ENCODE measurements at places on chromosomes 2 and 18.

- DNase-seq, result no peak
Measured at GRCh38 chr2:105254531-105255210, 13.1 kb downstream of the GPR45 start.

DNA sequence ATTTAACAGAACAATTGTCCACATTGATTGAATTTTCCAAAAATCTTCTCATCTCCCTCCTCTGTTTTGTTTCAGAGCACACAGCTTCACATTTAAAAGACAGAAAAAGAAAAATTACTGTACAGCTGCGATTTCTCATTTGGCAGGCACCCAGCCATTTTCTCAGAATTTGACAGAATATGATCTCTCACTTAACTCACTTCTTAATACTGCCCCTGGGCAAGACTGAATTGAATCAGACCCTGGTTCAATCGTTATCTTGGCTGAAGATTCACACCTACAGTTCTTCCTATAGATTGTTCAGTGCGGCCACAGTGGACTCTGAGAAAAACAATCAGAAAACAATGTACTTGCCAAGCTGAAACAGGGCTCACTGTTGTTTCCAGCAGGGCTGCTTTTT is 90.2 kb upstream of the LHCGR start:
- no peak for DNase-seq

GRCh38 chr2:141103216-141103615 is 1027.6 kb downstream of the LRP1B start:
- no peak for DNase-seq

DNA sequence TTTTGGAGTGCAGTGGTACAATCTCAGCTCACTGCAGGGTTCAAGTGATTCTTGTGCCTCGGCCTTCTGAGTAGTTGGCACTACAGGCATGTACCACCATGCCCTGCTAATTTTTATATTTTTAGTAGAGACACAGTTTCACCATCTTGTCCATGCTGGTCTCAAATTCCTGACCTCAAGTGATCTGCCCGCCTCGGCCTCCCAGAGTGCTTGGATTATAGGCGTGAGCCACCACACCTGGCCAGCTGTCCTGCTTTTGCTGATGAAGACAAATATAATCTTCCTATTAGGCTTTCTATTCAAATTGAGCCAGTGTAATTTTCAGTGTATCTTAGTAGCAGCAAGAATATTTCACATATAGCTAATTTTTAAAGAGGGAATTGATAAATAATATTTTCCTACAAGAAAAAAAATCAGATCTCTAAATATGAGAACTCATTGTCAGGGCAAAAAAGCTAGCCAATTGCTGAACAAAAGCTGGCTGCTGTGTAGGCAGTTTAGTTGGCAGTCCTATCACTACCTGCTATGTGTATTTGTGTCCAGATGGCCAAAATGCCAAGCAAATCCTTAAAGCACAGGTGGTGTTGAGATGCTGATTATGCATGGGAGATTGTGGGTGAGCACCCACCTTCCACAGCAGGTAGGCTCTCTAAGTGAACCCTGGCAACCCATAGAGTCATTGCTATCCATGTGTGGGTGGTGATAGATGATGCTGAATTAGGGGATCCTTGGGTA is 60.8 kb upstream of the STAM2 start:
- no peak for DNase-seq

DNA sequence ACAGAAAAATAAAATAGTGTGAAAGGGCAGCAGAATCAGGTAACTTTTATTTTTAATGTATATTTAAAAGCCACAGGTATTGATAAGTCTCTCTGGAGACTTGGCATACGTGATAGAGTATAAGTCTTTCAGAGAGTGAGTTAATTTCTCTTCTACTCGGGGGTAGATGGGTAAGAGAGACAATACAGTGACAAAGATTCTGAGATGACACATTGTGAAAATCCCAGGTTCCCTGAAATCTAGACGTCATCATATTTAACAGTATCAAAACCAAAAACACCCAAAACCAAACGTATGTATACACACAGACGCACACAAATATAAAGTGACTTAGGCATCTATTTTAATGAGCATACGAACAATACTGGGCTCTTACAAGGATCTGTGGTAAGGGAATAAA is 33.3 kb downstream of the NIF3L1 start:
- DNase-seq, result no peak

DNA sequence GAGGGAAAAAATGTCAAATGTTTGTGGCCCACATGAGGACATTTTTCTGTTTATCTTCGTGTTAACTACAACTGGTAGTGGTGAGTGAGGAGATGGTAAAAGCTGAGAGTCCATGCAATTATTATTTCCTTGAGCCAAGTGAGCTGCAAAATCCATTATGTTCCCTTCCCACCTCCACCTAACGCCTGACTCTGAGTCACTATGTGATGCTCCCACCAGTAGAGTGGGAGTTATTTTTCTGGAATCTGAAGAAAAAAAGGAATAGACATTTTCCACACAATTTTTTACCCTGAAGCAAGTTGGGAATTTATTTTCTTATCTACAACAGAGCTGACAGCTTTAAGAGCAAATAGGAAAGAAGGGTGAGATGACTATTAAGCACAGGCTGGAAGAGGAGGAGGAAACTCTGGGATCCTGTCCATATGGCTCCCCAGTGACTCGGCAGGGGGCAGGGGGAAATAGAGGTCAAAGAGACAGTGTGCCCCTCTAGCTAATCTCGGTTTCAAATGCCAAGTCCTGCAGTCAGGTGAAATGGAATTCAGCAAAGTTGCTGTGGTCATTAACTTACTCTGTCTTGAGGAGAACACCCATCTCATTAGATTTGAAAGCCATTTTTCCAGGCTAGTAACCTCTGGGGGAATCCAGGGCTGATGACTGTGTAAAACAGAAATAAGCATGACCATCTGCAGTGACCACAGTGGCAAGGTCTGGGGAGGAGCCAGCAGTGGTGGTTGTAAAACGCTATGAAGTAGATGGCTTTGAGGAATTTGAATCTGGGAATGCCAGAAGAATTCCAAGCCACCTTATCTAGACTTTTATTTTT is 463.9 kb downstream of the STK39 start:
- DNase-seq, result no peak

DNA sequence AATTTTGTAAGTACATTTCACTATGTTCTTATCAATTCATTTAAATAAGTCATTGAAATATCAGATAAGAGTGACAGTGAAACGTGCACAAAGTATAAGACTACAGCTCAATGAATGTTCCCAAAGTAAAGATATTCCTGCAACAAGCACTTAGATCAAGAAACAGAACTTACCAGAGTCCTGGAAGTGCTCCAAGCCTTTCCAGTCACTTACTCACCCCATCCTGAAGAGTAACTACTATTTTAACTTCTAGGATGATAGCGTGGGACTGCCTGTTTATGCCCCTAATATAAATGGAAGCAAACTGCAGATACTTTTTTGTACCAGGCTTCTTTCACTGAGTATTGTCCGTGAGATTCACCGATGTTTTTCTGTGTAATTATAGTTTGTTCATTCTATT is 768.9 kb downstream of the SLC4A3 start:
- DNase-seq, result no peak

DNA sequence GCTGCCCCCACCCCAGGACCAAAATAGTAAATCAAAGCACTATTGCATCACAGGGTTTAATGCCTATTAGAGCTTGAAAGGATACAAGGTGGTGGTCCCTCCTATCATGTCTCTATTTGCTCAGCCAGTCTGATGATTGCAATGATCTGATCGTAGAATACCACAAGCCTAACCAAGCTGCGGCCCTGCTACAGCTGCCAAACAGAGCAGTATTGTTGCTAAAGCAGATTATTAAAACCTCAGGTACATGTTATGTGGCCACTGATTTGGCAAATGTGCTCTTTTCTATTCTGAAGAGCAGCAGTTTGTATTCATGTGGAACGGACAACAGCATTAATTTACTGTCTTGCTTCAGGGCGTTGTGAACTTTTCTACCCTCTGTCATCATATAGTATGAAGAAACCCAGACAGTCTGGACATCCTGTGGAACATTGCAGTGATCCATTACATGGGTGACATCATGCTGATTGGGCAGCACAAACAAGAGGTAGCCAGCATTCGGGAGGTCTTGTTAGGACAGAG is 8.4 kb upstream of the VAPA start:
- no peak for DNase-seq

- DNase-seq, result no peak
Measured at GRCh38 chr2:98936353-98937351, 627 bp upstream of the CRACDL start.

DNA sequence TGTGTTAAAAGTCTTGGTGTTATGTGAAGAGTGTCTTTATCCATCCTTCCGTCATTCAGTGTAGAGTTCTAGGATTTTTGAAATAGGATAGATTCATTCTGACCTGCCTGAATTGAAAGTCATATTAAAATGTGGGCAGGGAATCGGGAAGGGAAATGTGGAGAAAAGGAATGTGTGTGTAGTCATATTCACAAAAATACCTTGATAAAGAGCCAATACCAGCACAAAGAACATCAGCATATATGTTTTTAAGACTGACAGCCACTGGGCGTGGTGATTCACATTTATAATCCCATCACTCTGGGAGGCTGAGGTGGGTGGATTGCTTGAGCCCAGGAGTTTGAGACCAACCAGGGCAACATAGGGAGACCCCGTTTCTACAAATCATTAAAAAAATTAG is 188.1 kb downstream of the CAMKMT start:
- DNase-seq, result no peak

Data from NCI-H187 (cell line).